Fibroblast of villous mesenchyme (primary cell): ENCODE measurements at places on chromosomes 5 and 9. TPM values are rescaled to one million over a fixed set of nuclear protein-coding genes. Genes with fewer than 3 reads are reported as not detected.
A peak's percentile ranks its signal among the peaks of the same experiment; 100 is the strongest.

The TTC16 gene
- total RNA-seq = not detected in 2 replicates

The WWC1 gene
- total RNA-seq = 0.32 and 2.2 TPM in 2 replicates

The CDO1 gene
- 0.32 and 2.6 TPM in 2 replicates for total RNA-seq

The CATSPER3 gene
- under 0.01 TPM in 1 of 2 replicates, not detected in the other for total RNA-seq

The AMACR gene
- 9.7 and 17.7 TPM in 2 replicates for total RNA-seq

The HRCT1 gene
- 0.43 and 0.97 TPM in 2 replicates for total RNA-seq

The ATOX1 gene
- 44.9 and 59.6 TPM in 2 replicates for total RNA-seq

The ZMAT2 gene
- total RNA-seq = 35.1 and 47.1 TPM in 2 replicates

The ESM1 gene
- under 0.01 and 0.86 TPM in 2 replicates for total RNA-seq

DNA sequence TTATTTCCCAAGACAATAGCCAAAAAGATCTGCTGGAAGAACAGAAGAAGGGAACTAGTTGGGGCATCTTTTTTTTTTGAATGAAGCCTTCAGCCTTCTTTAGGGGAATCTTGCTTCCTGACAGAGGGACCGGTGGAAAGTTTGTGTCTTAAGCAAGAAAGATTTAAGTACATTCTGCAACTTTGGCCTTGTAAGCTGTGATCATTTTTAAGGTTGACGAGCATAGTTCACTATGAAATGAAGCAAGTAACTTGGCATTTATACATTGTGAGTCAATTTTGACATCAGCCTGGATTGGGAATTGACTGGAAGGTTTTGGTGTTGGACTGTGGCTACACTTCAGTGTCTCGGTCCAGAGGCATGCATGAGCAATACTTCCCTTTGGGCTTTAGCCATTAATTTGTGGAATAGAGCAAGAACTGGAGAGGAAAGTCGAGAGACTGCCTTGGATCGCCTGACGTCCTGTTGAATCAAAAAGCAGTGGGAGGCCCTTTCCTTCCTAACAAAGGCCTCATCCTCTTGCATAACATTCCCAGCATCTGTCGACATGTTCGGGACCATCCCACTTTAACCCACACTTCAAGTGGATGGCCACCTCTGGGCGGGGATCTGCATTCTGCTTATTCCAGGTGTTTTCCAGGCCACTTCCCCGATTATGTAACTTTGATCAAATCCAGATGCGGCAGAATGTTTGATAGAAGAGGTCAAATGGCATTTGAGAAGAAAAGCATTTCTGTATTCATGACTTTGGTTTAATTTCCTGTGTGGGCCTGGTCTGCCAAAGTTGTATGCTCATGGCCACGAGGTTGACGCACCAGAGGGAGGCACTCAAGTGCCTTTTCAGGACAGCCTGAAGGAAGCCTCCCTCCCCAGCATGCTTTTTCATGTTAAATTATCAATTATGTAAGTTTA, 12.5 kb downstream of the ABL1 start:
- peak; percentile 98 for DNase-seq

GRCh38 chr5:149824846-149825245, 94.7 kb downstream of the PPARGC1B start:
- peak; percentile 73 for DNase-seq

GRCh38 chr5:142796492-142797109, 26.4 kb downstream of the ARHGAP26 start:
- DNase-seq = no peak

DNA sequence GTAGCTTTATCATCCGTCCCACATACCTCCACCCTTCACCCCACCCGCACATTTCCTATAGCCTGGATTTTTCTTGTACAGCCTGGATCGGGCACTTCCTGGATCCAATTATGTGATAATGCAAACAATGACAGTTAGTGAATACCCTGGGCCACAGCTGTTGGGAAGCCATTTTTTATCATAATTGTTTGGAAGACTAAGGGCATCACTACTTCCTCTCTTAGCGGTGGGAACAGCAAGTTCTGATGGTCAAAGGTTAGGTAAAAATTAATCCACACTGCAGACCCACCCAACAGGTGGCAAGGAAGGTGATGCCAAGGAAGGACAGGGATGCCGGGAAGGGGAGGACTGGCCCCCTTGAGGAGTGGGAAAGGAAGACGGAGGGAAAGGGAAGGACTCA, 183.7 kb downstream of the SAXO1 start:
- DNase-seq = no peak

GRCh38 chr5:180807654-180808414, 5.2 kb upstream of the MGAT1 start:
- DNase-seq = peak; percentile 70

DNA sequence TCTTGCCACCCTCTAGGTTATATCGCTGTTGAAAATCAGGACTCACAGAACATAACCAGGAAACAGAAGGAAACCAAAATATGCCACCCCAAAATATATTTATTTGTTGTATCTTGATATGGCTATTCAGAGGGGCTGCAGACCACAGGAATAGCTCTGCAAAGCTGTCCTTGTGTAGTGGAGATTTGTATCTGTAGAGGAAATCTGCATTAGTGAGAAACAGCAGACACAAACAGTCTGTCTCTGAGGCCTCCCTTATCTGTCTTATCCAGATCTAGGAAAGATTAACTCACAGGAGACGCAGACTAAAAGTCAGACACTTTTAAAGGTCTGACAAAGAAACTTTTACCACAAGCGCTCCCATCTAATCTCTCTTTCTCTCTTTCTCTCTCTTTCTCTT, 54.1 kb upstream of the CEMIP2 start:
- DNase-seq = peak; percentile 39

DNA sequence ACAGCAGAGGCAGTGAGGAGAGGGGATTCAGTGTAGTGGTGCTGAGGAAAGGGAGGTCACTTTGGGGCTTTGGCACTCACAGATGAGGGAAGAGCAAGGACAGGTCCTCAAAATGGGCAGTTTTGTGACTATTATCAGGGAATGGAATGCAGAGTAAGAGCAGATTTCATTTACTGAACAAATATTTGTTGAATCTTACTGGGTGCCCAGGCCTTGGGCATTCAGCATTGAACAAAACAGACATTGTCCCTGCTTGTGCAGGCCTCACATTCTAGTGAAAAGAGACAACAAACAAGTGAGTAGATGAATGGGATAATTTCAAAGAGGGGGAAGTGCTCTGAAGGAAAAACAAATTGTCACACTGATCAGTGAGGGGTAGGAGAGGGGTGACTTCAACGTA, 404.1 kb downstream of the DMRT2 start:
- DNase-seq = no peak

- DNase-seq = no peak
Measured at GRCh38 chr9:111924281-111924680, 27.7 kb downstream of the UGCG start.

DNA sequence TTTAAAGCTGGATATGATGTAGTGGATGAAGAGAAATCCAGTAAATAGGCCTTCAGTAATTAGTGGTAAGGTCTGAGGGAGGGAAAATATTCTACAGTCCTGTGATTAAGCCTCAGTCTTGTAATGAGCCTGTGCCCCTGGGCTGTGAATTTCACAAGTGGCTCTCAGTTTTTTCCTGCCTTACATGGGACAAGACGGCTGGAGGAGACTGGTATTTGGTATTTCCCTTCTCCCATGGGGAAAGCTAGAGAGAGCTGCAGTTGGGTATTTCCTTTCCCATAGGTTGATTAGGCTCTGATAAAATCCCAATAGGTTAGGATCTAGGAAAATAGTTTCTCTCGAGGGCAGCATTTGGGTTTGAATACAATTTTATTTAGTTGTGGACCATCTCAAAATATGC, 62.2 kb upstream of the GNA14 start:
- DNase-seq = peak; percentile 14

DNA sequence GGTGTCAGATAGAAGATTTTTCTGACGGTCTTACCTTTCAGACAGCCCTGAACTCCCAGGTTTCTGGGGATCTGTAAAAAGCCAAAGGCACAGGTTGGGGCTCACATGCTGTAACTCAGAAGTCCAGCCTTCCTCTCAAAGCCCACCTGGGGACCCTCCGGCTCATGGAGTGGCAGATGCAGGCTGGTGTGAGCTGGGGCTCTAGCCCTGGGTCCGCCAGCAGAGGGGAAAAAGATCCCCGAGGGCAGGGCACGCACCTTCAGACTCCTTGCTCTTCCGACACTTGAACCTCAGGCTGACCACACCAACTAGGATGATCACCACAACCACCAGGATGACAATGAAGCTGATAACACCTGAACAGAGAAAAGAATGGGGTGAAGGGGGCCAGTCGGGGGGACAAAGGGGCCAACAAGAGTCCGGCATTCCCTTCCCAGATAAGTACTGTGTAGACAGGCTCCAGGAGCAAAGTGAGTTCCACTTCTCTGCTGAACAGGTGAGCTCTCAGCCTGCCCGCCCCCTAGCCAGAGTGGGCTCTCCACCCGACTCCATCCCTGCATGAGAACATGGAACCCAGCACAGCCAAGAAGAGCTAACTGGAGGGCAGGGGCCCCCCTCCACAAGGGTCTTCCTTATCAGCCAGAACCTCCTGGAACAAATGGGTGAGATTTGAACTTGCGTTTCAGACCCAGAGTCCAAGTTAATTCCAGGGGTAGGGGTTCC, 7.8 kb downstream of the ECSCR start:
- DNase-seq = no peak

GRCh38 chr5:4722886-4723285, 417.2 kb upstream of the ADAMTS16 start:
- no peak for DNase-seq

DNA sequence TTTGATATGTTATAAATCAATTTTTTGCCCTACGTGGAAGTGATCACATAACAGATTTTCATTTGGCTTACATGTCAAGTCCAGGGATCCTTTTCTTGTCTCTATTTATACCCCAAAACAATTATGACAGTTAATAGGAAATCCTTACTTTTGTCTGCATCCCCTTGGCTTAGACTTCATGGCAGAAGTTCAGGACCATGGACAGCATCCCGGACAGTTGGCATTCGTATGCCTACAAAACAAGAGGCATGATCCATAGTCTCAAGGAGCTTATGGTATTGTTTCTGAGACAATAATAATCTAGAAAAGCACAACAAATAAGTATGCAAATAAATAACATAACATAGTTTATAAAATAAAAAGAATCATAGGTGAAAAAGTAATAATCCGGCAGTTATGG, 214.3 kb upstream of the GRIA1 start:
- DNase-seq = peak; percentile 61

DNA sequence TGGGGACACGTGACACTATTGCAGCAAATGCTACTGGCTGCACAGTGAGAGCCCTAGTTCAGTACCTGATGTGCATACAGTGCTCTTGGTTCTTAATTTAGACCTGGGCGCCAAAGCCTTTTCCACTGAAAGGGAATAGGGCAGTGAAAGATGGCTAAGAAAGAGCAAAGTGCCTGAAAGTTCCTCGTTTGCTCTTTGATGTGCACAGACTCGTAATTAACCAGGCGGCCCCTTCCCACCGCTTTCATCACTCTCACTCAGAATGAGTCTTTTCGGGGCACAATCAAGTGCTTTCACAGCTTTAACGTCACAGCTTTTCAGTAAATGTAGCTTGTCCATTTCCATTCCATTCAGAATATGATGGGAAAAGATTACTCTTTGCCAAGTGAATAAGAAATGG, 116.6 kb upstream of the ADRA1B start:
- DNase-seq = no peak

- DNase-seq = peak; percentile 78
Measured at GRCh38 chr9:125525921-125526631, 180.9 kb downstream of the MAPKAP1 start.

DNA sequence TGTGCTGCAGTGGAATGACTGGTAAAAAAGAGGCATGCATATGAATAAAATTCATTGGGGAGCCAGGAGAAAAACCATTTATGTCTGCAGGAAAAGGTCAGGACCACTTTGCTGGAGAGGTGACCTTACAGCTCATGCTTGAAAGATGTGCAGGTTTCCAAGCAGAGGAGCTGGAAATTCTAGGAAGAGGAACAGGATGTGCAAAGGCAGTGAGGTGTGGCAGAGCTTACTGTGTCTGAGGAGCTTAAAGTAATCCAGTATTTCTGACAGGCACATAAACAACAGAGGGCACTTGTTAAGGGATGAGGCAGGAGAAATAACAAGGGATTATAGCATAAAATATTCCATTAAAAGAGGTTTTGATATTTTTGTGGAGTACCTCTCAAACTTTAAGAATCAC, 203.2 kb downstream of the CD180 start:
- no peak for DNase-seq

GRCh38 chr9:125966959-125967711, 220.0 kb downstream of the PBX3 start:
- no peak for DNase-seq

- DNase-seq = no peak
Measured at GRCh38 chr5:167602067-167602466, 689.4 kb upstream of the WWC1 start.

GRCh38 chr9:1910269-1910811, 104.8 kb upstream of the SMARCA2 start:
- no peak for DNase-seq
